Naive thymus-derived CD4-positive, alpha-beta T cell (primary cell): ENCODE measurements at places on chromosomes 2 and 18.

DNA sequence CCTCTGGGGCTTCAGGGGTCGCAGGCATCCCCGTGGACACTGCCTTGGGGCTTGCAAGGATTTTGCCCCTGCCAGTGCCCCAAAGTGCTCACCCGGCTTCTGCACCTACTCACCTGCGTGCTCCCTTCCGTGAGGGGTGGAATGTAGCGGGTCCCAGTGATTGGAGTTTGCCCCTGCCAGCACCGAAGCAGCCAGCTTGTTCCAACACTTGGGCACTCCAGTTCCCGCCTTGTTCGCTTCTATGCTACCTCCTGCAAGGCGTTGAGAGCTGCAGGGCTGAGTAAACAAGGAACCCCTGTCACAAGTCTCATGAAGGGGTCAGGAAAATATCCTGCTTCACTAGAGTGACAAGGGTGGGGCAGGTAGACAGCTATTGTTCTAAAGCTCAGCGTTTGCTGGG is 631.5 kb downstream of the EPHA4 start:
- no peak for DNase-seq

GRCh38 chr2:48578313-48578712 is 39.3 kb upstream of the GTF2A1L start:
- no peak for DNase-seq

DNA sequence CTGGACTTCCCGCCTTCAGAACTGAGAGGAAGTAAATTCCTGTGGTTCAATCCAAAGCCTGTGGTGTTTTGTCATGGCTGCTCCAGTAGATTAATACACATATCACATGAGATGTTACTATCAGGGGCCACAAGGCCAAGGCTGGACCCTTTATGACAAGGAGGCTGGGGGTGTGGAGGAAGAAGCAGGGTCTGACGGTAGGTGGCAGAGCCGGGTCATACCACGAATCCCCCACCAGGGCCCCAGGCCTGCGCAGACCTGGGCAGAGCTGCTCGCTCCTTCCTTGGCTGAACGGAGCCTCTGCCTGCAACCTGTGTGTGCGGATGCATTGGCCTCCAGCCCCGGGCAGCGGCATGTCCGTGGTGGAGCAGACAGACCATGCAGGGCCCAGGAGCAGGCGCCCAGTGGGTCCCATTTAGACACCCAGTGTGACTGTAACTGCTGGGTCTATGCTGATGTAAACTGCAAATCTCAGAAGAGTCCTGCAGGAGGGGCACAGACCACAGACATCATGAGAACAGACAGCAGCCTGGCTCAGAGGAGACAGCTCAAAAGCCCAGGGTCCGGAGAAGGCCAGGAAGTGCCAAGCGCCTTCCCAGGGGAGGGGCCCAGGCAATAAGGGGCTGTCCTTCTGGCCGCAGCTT is 155.2 kb downstream of the PXDN start:
- DNase-seq: no peak

GRCh38 chr2:2523461-2524347 is 192.6 kb upstream of the MYT1L start:
- no peak for DNase-seq

DNA sequence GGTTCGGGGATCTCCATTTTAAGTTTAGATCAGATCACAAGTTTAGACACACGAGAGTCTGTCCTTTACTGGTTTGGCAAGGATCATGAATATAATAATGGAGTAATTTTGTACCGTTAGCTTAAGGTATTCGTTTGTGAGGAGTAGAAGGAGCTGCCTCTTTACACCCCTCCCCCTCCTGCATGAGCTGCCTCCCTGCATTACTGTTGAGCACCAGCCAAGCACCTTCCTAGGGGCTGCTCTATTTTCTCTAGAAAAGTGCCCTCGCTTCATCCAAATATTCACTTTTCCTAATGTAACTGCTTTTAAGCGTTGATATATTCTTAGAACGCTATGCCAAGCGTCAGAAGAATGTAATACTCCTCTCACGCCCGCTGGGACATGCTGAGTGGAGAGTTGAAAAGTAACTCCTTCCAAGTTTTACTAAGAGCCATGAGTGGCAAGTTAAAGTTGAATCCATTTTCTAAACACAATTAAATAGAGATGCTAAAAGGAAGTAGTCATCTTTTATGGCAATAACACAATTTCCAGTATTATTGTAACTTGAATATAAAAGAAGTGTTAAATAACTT is 25.4 kb upstream of the SCN7A start:
- DNase-seq: no peak

DNA sequence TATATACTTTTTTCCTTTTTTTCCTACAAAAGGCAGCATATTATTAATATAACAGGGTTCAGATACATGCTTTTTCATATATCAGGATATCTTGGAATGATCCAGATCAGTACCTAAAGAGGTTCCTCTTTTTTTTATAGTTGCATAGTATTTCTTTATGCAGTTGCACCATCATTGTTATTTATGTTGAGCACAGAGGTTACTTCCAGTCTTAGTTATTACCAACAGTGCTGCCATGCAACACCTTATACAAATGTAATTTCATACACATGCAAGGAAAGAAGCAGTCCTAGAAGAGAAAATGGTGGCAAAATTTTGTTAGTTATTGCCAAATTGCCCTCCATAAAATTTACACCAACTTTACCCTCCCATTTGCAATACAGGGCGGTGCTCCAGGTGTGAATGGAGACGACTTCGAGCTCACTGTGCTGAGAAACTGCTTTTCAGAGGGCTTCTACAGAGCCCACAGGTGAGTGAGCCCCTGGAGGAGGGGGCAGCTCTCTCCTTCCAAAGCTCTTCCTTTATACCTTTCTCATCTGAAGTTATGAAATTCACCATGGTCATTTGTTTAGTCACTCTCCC is 30.0 kb upstream of the KCMF1 start:
- DNase-seq: no peak
